ENCODE measurements at places on chromosomes 5 and 9.

GRCh38 chr5:158747816-158748432 lies 351.8 kb downstream of the EBF1 start:
- no peak for DNase-seq

DNA sequence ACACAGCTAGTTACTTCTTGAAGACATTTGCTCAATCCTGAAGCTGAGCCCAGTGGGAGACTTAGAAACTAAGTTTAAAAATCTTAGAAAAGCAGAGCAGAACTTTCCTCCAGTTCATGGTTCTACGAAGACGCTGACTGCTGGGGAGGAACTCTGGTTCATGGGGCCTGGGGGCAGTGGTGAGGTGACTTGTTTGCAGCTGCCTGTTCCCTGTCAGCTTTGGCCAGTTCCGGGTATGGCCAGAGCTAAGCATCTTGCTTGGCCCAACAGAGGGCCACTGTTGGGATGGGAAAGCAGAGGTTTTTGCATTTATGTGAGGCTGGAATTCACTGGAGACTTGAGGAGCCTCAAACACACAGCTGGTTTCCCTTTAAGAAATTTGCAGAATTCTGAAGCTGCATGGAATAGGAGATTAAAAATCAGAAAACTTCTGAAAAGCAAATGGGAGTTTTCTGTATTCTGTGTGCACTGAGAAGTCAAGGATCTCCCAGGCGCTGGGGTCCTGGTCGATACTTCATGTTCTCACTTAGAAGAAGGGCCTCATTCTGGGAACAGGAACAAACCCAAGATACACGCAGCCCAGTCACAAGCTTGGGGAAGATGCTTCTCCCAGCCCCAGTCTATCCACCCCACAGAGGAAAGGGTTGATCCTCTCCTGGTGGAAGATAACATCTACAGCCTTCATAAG lies 10.6 kb upstream of the HMHB1 start:
- no peak for DNase-seq

DNA sequence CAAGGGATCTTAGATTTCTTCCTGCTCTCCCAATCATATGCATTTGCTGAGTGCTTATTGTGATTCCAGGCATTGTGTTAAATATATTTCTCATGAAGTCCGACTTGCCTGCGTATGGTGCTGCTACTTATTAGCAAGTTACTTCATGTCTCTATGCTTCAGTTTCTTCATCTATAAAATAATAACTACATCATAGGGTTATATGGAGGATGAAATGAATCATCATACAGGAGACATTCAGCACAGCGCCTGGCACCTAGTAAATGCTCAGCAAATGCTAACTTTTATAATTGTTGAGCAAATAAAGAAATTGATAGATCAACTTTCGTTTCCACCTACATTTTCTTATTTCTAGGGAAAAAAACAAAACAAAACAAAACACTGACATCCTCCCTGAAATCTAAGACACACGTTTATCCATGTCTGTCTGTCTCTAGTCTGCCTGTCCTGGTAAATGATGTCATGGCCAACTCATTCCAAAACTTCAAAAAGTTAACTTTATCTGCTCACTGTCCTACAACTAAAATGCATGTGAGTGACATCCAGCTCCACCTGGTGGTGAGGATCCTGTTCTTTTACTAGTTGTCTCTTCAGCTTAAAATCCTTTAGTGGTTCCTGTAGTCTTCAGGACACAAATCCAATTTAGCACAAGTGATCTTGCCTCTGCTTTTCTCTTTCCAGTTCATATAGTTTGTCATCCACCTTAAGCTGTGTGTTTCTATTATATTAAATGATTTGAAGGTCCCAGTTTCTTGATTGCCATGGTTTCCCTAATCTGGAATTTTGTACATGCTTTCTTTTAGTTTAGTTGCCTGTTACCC lies 27.7 kb downstream of the PPP3R2 start:
- no peak for DNase-seq

DNA sequence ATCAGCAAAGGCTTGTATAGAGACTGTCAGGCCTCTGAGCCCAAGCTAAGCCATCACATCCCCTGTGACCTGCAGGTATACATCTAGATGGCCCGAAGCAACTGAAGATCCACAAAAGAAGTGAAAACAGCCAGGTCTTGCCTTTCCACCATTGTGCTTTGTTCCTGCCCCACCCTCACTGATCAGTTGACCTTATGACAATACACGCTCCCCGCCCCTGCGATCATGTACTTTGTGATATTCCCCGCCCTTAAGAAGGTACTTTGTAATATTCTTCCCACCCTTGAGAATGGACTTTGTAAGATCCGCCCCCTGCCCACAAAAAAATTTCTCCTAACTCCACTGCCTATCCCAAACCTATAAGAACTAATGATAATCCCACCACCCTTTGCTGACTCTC lies 18.6 kb upstream of the NPM1 start:
- no peak for DNase-seq

- DNase-seq = no peak
These were observed 53.9 kb downstream of the C9orf57 start for GRCh38 chr9:72006501-72006900.

DNA sequence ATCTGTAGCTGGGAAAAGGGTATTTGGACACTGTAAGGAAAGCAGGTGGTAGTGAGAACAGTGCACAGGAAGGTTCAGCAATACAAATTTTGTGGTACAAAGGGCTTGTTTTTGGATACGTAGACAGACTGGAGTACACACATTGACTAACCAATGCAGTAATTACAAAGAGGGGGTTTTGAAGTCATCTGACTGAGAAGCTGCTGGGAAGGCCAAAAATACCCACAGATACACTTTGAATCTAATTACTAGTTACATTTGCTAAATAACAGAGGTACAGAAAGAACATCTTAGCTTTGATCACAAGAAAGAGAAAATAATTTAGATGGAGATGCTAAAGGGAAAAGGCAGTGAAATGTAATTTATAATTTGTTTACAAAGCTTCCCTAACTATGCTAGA lies 45.9 kb downstream of the PKD2L2 start:
- DNase-seq = no peak

- no peak for DNase-seq
These were observed 135.8 kb downstream of the KDM4C start for GRCh38 chr9:6893350-6894131.

GRCh38 chr5:175092691-175093090 lies 351.3 kb downstream of the DRD1 start:
- no peak for DNase-seq

DNA sequence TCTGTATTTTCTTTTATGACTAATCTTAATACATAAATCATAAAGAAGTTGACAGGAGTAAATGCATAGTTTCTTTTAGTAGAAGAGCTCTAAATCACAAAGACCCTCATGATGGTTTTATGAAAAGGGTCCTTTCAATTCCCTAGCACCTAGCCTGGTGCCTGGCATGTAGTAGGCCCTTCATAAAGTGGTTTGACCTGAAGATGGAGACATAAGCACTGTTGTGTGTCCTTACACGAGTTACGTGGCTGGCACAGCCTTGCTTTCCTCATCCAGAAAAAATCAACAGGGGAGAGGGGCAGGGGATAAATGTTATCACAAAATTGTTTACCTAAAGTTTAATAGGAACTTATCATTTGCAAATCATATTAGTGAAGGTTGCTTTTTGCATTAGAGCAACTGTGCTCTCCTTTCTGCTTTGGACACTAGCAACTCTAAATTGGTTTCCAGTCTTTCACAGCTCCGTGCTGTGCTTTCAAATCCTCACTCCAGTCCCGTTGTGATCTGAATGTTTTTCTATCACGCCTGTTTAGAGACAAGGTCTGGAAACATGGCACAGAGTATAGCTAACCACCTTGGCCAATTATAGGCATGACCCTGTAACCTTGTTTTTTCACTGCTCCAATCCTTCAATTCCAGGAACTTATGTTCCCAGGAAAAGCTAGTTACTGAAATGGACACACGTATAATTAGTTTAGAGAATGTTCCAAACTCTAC lies 55.7 kb downstream of the ARL15 start:
- DNase-seq = no peak

GRCh38 chr5:146205499-146206202 lies 2.2 kb downstream of the RBM27 start:
- DNase-seq = no peak

GRCh38 chr9:33956544-33956943 lies 92.1 kb downstream of the UBAP2 start:
- no peak for DNase-seq

DNA sequence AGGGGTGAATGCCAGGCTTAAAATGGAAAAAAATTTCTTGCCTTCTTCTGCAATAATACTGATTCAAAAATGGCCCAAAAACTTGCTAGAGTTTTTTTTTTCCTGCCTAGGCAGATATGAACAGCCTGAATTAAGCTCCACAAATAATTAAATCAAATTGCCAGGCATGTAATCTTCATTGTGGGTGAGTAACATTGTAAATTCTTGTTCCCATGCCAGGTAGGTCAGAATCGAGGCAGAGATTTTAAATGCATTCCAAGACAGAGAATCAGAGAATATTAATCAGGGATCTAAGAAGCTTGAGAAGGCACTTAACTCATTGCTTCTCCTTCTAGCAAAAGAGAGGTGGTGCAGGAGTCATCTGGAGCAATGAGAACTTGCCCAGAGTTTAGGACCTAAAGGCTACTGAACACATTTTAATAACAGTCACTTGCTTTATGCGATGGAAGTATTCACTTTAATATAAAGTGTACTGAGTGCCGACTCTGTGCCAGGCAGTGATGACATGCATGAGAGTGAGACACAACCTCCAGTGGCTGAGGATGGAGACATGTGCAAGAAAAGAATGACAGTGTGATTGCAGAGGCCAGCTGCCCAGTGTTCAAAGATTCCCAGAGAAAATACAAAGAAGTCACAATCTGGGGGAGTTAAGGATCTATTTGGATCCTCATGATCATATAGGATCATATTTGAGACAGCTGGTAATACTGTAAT lies 102.3 kb downstream of the APBA1 start:
- no peak for DNase-seq

- DNase-seq = no peak
These were observed 17.3 kb upstream of the MSX2 start for GRCh38 chr5:174706997-174707572.

DNA sequence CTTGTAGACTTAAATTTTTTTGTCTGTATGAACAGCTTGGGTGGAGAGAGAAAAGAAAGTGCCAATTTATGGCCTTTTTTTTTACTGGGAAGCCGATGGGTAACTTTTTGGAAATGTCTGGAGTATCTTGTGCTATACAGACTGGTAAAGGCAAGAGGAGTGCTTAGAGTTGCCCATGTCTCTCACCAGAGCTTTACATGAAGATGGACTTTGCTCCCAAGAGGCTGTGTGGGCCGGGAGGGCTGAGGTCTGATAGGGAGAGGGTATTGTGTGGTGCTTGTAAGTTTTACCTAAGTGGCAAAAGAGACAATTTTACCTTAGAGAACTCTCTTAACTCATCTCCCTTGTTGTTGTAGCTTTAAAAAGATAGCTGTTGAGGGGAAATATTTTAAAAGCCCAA lies 203.2 kb downstream of the SEMA6A start:
- DNase-seq = no peak

GRCh38 chr5:163565931-163566608 lies 60.7 kb downstream of the MAT2B start:
- no peak for DNase-seq

GRCh38 chr5:117357886-117358285 lies 783.3 kb upstream of the SEMA6A start:
- DNase-seq = no peak

DNA sequence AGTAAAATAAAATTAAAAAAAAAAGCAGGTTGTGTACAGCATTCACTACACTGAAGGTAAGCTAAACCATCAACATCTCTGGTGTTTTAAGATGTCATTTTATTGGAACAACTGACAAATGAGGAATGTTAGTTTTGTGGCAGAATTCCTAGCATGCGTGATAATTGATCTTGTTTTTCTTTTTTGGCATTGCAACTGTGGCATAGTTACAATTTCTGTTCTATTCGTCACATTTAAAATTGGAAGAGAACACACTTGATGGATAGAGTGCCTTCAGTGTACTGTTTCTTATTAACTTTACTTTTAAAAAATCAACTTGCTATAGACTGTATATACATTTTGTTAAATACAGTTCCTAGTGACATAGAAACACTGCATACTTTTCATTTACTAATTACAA lies 43.6 kb upstream of the TNFSF15 start:
- no peak for DNase-seq

- DNase-seq = no peak
These were observed 506.3 kb upstream of the WWC1 start for GRCh38 chr5:167785106-167785505.

- no peak for DNase-seq
These were observed 111.2 kb downstream of the INSYN2B start for GRCh38 chr5:169869066-169869465.

DNA sequence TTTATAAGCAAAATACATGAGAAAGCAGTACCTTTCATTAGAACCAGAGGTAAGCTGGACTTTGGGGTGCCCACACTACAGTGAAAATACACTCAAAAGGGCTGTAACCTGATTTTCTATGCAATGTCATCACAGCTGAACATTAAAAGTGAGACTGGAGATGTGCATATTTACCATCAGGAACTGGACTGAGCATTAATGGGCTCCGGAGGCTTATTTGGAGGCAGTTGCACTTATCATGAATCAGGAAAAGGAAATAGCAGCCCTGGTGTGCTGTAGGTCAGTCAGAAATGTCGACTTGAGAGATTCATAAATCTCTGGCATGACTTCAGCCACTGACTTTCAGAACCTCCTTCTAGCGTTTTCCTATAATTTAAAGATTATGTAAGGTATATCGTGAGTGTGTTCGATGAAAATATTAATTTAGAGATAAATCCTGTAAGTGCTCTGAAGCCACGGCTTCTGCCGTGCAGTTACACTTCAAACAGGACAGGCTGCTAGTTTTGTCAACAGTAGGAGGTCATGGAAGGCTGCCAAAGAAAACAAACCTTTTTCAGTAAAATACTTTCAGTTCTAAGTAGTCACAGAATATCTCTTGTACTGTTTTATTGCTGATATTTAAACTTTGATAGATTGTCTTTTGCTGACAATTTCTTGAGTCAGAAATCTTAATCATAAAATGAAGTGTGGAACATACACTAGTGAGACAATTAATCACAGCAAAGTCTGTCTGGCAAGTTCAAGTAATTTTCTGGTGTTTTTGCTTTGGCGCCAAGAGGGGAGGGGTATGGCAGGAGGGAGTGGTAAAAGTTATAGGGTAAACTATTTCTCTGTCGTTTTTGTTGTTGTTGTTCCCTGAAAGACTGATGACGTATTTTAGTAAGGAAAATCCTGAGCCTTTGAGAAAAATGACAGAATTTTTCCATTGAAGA lies 939.7 kb downstream of the NR2F1-AS1 start:
- DNase-seq = no peak

GRCh38 chr5:75551471-75551870 lies 39.8 kb downstream of the POLK start:
- no peak for DNase-seq

GRCh38 chr5:41748631-41749030 lies 121.6 kb downstream of the OXCT1 start:
- DNase-seq = no peak

Measured in D721Med (cell line).